COR-L47 (cell line): ENCODE measurements at places on chromosomes 2 and 18.

GRCh38 chr2:121095257-121096080, 189.5 kb downstream of the TFCP2L1 start:
- DNase-seq: peak; percentile 84

GRCh38 chr2:217650716-217651360, 352.0 kb downstream of the TNS1 start:
- DNase-seq: peak; percentile 24

- DNase-seq: no peak
These were observed 3.2 kb upstream of the DYTN start for GRCh38 chr2:206721256-206721920.

DNA sequence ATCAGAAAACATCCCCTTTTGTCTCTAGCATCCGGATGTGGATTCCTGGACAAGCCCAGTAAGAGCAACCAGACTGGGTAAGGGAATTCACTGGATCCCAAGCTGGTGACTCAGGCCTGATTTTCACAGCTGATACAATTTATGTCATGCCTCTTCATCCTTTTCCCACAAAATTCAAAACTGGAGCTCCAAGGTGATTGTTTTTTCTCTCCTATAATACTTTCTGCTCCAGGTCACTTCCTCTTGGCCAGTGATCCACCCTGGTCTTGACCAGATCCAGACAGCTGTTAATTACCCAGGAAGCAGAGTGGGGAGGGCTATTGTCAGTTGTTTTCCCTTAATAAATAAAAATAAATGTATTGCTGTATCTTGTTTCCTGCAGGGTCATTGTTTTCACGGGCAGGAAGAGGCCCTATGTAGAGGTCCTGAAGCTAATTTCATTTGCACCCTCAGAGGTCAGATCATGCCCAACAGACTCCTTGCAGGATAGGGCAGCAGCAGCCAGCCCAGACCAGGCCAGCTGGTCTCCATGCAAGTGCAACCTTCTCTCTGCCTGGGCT, 57.6 kb downstream of the EVA1A start:
- no peak for DNase-seq

DNA sequence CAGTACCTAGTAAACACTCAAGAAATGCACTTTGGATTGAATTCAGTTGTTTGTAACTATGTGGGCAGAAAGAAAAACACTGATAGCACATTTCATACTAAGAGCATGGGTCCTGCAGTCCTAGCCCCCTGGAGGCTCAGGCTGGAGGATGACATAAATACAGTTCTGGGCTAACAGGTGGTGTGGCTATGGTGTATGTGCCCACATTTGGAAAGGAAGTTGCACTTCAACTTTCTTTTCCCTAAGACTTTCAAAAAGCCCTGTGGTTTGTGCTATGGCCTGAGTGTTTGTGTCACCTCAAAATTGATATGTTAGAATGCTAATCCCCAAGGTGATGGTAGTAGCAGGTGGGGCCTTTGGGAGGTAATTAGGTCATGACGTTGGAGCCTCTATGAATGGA, 218.2 kb downstream of the CDCA7 start:
- DNase-seq: no peak

DNA sequence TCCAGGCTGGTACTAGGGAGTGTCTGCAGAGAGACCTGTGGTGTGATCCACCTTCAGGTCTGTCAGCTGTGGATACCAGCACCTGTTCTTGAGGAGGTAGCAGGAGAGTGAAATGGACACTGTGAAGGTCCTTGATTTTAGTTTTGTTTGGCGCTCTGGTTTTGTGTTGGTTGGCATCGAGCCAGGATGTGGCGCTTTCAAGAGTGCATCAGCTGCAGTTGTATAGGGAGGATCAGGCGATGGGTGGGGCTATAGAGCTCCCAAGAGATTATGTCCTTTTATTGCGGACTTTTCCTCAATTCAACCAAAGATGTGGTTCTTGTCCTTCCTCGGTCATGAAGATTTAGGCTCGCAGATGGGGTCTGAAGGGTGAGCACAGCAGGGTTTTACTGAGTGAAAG, 37.5 kb downstream of the SLC39A10 start:
- DNase-seq: no peak

DNA sequence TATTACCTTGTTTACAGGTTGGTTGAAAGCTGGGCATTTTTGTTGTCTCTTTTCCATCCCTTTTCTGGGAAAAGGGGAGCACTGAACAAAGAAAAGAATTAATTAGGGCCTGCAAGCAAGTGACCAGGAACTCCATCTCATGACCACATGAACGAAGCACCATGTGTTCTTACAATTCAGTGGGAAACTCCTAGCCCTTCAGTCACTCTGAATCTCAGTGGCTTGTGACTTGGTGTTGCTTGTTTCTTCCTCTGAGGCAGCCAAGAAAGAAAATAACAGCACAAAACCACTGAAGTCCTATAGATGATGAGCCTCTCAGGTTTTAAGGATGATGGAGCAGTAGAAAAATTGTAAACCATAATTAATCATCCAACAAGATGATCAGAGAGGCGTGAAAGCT, 129.1 kb upstream of the CAB39 start:
- no peak for DNase-seq

DNA sequence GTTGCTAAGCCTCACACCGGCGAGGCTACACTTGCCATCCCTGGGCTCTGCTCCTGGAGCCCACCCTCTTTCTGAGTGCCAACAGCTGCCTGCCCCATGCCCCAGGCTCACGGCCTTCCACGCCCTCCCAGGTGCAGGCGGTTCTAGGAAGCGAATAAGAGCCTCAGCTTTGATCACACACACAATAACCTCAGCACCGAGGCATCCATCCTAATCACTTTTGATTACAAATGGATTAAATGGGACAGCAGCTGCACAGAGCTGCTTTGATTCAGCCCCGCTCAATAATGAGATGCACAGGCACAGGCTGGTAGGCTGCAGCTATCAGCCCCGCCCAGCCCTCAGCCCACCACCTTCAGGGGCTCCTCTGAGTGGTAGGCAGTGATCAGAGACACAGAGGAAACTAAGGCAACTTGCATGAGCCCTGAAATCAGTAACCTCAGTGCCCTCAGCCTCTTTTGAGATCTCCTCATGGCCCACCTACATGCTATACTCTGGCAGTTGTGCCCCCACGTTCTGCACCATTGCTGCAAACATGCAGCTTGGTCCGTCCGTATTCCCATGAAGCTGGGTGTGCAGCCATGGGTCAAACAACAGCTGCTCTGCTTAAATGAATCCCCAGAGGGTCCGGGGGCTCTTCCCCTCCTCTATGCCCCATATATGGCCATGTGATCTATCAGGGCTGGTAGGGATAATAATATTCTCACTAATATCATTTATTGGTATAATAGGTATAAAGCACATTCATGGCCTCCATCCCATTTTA, 171.4 kb downstream of the SETBP1 start:
- DNase-seq: no peak

- DNase-seq: no peak
These were observed 40.2 kb upstream of the GMCL1 start for GRCh38 chr2:69789175-69789721.

GRCh38 chr2:99949530-99949929, 192.9 kb downstream of the AFF3 start:
- no peak for DNase-seq

DNA sequence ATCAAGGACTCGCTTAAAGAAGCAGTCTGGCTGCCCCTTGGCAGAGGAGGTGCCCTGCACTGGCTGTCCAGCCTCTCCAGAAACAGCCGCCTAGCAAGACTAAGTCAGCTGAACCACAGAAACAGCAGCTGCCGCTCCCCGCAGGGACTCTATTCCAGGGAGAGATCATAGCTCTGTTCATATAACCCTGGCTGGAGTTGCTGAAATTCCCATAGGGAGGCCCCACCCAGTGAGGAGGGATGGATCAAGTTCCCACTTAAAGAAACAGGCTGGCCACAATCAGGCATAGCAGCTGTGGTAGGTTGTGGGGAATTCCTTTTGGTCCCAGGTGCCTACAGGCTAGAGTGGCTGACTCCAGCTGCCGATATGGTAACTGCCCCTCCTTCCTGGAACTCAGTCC, 74.2 kb upstream of the MC4R start:
- no peak for DNase-seq

DNA sequence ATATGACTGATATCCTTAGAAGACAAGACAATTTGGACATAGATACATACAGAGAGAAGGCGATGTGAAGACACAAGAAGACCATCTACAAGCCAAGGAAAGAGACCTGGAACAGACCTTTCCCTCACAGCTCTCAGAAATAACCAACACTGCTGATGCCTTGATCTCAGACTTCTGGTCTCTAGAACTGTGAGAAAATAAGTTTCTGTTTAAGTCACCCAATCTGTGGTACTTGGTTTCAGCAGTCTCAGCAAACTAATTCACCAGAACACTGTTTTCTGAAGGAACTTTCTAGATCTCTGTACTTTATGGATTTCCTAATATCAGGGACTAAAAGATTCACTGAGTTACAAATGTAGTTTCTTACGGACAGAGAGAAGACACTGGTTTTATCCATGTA, 58.8 kb downstream of the NAB1 start:
- DNase-seq: no peak

DNA sequence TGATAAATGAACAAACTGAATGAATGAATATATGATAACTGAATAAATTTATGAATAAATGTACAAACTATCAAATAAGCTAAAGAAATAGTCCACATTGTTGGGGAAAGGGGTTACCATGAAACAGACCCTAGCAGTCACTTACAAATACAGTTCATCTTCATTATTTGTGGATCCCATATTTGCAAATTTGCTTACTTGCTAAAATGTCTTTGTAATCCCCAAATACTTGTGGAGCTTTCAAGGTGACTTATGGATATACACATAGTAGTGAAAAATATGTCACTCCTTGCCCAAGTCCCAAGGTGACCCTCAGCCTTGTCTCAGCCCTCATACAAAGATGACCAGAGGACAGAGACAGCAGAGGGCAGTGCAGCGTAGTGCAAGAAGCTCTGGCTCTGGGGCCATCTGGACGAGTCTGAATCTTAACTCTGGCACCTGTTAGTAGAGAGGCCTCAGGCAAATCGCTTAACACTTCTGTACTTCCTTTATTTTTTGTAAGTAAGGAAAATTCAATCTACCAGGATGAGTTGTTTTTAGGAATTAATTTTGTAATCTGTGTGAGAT, 3.1 kb downstream of the PAIP2B start:
- peak; percentile 71 for DNase-seq

- no peak for DNase-seq
These were observed 209.3 kb downstream of the EIPR1 start for GRCh38 chr2:3168230-3168891.

GRCh38 chr2:3536682-3537632, 17.6 kb upstream of the ADI1 start:
- DNase-seq: no peak

GRCh38 chr2:218293715-218294429, 1.6 kb upstream of the TMBIM1 start:
- no peak for DNase-seq

- no peak for DNase-seq
These were observed 104.1 kb downstream of the ZBTB7C start for GRCh38 chr18:48304906-48305693.

GRCh38 chr2:240834377-240834975, 14.5 kb upstream of the KIF1A start:
- no peak for DNase-seq

GRCh38 chr18:72840109-72840508, 27.7 kb downstream of the NETO1 start:
- DNase-seq: no peak

DNA sequence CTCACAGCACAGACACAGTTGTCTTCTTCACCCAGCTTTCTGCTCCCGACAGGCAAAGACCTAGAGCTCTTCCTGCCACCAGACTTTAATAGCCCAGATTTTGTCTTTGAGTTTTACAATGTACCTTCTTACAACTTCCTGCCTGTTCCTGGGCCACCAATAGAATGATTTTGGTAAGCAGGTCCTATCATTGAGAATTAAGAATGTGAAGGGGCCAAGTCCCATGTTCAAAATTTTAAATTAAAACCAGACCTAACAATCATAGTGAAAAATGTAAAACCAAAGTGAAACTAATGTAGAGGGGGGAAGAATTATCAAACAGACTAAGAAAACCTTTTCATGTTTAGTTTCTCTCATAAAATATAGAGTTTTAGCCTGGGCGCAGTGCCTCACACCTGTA, 72.8 kb downstream of the SP3 start:
- DNase-seq: no peak

- no peak for DNase-seq
These were observed 443.7 kb downstream of the TNS1 start for GRCh38 chr2:217559084-217559483.

DNA sequence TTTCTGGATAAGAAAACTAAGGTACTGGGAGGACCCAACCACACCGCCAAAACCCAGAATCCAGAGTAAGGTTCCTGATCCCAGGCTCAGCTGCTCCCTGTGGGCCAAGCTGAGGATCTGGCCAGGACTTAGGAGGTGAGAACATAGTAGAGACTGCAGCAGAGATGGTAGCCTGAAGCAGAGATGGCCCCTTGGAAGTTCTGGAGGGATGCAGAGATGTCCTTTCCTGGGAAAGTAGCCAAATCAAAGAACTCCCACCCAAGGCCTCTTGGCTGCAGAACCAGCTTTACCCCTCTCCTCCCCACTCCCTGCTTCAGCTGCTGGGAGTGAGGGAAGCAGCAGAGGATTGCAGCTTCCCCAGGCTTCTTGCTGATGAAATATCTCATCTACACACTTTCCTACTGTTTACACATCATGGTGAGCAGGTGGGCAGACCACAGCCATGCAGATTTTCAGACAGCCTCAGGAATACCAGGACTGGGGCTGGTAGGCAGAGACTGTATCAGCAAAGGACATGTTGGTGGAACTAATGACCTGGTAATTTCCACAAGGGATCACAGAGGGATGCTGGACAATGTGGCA, 32.7 kb downstream of the TMEM17 start:
- no peak for DNase-seq

DNA sequence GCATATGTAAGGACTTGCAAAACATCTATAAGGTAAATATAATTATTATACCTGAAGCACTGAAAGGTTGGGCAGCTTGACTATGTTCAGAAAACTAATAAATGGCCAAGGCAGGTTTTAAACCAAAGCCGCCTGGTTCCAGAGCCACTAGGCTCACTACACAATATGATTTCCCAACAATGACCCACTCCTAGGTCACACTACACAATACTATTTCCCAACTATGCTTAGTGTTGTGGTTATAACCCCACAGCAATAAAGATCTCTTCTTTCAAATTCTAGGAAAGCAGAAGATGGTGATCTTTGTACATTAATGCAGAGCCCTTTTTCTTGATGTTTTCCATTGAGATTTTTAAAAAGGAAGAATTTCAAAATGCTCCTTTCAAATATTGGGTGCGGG, 180.4 kb downstream of the CYRIA start:
- no peak for DNase-seq

- DNase-seq: no peak
These were observed 75.4 kb downstream of the EML4 start for GRCh38 chr2:42244520-42244919.

DNA sequence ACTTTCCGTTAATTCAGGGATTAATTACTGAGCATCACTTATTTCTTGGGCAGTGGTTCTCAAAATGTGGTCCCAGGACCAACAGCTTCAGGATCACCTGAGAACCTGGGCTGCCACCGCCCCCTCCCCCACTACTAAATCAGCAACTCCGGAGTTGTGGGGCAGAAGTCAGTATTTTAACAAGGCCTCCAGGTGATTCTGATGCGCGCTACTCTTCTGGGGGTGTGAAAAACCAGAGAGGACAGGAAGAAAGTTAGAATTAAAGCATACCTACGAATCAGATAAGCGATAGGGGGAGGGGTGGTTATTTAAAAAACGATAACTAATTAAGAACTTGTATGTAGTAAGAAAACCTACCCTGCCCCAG, 319 bp downstream of the ZSCAN30 start:
- DNase-seq: peak; percentile 9

GRCh38 chr2:85012431-85012830, 41.5 kb downstream of the KCMF1 start:
- no peak for DNase-seq

- DNase-seq: no peak
These were observed 650.1 kb upstream of the VRK2 start for GRCh38 chr2:57396355-57397098.
